ENCODE measurements at places on chromosomes 3 and 15.

DNA sequence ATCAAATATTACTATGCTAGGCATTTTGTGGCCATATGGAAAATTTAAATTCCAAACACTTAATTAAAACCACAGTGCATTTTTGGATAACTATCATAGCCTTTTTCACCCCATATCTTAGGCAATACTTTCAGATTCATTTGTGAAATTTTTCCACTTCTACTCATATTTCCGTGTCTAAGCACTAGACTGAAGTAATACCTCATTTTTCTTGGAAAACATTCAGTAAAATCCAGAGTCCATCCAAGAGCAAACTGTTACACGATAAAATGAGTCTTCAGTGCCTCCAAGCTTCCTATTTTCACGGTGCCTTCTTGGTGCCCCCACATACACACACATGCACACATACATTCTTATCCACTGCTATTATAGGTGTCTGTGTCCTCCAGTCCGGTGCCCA is 845.9 kb downstream of the TBL1XR1 start:
- no peak for DNase-seq

GRCh38 chr3:5185093-5185673 is 2.3 kb upstream of the EDEM1 start:
- DNase-seq = no peak

DNA sequence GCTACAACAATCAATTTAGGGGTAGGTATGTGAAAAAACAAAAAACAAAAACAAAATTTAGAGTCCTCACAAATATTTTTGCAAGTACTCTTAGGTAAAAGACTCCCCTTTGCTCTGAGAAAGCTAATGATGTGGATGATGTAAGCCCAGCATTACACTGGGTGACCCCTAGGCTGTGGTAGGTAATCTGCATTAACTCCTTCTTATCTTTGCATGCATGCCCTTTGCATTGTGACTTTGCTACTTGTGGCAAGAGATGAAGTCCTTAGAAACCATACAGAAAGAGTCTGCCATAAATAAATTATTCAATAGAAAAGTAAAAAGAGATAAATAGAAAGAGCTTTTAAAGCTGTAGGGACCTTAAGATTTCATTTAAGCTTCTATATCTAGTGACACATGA is 159.7 kb upstream of the MBNL1 start:
- no peak for DNase-seq

- DNase-seq = no peak
Measured at GRCh38 chr15:49830391-49830790, 209.5 kb downstream of the DTWD1 start.

DNA sequence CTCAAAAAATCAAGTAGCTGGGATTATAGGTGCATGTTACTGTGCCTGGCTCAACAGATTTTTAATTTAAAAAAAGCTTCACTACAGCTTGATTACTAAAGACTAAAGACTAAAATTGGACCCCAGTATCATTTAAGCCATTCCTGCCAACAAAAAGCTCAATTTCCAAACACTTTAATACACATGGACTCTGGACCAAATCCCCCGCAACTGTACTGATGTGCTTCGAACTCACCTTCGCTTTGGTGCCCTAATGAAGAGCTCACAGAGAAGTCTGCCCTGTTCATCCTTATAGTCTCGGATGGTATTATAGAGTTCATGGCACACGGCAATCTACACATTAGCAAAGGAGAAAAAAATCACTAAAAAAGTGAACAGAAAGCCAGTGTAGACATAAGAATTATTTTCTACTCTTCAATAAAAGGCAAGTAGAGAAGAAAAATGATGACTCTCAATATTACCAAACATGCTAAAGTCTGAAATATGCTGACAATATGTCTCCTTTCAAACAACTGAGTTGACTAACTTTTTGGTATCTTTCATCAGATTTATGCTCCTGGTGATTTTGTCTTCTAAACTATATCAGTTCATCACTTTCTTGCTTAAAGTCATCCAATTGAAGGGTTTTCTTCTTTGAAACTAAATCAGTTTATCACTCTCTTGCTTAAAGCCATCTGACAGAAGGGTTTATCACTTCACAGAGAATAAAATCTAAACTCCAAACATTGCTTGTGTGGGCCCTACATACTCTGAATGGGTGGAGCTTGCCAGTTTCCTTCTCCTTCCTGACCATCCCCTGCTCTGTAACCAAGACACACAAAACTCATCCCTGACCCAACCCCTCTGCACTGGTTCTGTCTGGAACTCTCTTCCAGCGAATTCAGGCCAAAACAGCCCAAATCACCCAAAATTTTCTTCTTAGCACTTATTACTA is 7.2 kb downstream of the PBRM1 start:
- no peak for DNase-seq

All from NCI-H187 (cell line).